ENCODE measurements at places on chromosomes 7 and 10. TPM values are rescaled to one million over a fixed set of nuclear protein-coding genes. Genes with fewer than 3 reads are reported as not detected.

GRCh38 chr10:44322137-44322536 is 62.8 kb downstream of the CXCL12 start:
- no peak overlapping the region for H3K27ac ChIP-seq
- H3K27me3 ChIP-seq = no peaks in the 10 kb centered on the region
- no peaks in the 10 kb centered on the region for H3K36me3 ChIP-seq

CCZ1B gene
- polyA plus RNA-seq = 47.1 TPM

CPA2 gene
- polyA plus RNA-seq = not detected

- H3K36me3 ChIP-seq = no peaks in the 10 kb centered on the region
- H3K27ac ChIP-seq = no peak overlapping the region
- DNase-seq = peak; percentile 14
- no peaks in the 10 kb centered on the region for H3K27me3 ChIP-seq
- H3K4me1 ChIP-seq = no peaks in the 10 kb centered on the region
- no peak overlapping the region for H3K4me3 ChIP-seq
Observed at GRCh38 chr10:53601260-53601875, 828.8 kb upstream of the MBL2 start.

- no peak overlapping the region for H3K4me3 ChIP-seq
- peaks cover 29% of the 10 kb centered on the region for H3K27me3 ChIP-seq
- no peak overlapping the region for H3K27ac ChIP-seq
- DNase-seq = peak; percentile 25
Observed at GRCh38 chr7:30971840-30972563, 8.2 kb downstream of the GHRHR start.

DGKI gene
- 1.3 TPM for polyA plus RNA-seq

DNA sequence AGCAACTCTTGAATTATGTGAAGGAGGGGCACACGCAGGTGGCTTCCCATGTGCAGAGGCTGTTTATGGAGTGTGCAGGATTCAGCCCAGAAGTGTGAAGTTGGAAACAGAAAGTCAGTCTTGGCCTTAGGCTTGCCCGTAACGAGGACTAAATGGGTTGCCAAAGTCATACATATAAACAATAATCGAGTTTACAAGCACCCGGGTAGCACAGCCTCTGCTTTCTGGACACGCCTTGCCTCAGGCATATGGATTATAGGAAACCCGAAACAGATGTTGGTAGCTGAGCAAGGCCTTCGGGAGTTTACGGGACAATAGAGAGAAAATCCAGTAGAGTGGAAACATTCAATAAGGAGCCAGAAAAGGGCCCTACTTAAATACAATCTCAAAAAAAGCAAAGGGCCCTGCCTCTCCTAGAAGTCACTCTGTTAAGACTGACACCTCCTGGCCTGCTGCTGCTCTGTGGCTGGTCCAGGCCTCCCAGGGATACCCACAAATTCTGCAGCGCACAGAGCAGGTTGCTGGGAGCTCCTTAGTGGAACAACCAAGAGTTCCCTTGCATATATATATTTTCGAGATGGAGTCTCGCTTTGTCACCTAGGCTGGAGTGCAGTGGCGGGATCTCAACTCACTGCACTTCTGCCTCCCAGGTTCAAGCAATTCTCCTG is 48.5 kb downstream of the SMKR1 start:
- H3K4me3 ChIP-seq = no peak overlapping the region
- no peaks in the 10 kb centered on the region for H3K36me3 ChIP-seq
- no peak overlapping the region for H3K27ac ChIP-seq
- DNase-seq = peak; percentile 80

DNA sequence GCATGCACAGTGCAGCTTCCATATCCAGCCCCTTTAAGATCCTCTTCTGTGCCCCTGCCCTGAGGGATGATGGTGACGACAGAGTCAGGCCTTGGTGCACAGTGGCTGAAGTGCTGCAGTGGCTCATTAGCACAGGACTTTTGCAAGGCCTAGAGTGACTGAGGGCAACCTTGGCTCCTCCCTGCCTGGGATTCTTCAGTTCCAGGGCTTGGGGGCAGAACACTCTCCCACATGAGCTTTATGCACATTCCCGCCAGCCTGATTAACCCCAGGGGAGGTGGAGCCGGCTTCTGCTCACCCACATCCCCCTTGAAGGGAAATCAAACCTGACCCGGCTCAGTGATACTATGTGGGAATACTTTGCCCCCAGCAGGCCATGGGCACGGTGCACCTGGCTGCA is 253.4 kb downstream of the GALNT17 start:
- H3K4me3 ChIP-seq = no peak overlapping the region
- no peaks in the 10 kb centered on the region for H3K4me1 ChIP-seq
- no peaks in the 10 kb centered on the region for H3K27me3 ChIP-seq
- H3K27ac ChIP-seq = no peak overlapping the region

- no peak overlapping the region for H3K4me3 ChIP-seq
- no peaks in the 10 kb centered on the region for H3K27me3 ChIP-seq
- H3K4me1 ChIP-seq = peaks cover 14% of the 10 kb centered on the region
- no peaks in the 10 kb centered on the region for H3K36me3 ChIP-seq
- DNase-seq = peak; percentile 64
- no peak overlapping the region for H3K27ac ChIP-seq
Observed at GRCh38 chr10:104735036-104735756, 94.1 kb downstream of the SORCS3 start.

GRCh38 chr7:73742753-73743641 is 4.4 kb upstream of the ABHD11 start:
- no peaks in the 10 kb centered on the region for H3K27me3 ChIP-seq
- no peak overlapping the region for H3K4me3 ChIP-seq
- no peaks in the 10 kb centered on the region for H3K36me3 ChIP-seq
- H3K27ac ChIP-seq = no peak overlapping the region

- no peaks in the 10 kb centered on the region for H3K4me1 ChIP-seq
Observed at GRCh38 chr7:45702751-45703150, 128.6 kb downstream of the ADCY1 start.

DNA sequence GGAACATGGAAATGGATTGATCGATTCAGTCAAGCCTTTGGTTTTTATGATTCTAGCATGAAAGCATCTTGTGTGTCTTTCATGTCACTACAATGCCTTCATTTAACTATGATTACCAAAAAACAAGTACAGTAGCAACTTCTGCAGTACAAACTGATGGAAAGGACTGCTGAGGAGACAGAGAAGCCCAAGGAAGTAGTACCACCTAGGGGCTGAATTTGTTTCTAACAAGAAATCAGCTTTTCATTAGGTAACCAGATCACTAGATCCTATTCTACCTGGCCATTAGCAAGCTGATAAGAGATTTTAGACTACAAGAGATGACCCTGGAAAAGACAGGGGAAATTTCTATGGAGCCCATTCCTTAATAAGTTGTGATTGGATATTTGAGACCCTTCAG is 3.2 kb upstream of the IFIT1 start:
- no peak overlapping the region for H3K4me3 ChIP-seq
- H3K4me1 ChIP-seq = peaks cover 13% of the 10 kb centered on the region
- H3K36me3 ChIP-seq = no peaks in the 10 kb centered on the region

EBF3 gene
- not detected for polyA plus RNA-seq

IRF5 gene
- 0.62 TPM for polyA plus RNA-seq

ZFYVE27 gene
- polyA plus RNA-seq = 44.3 TPM

GRCh38 chr7:51067757-51068156 is 248.9 kb downstream of the COBL start:
- peak; percentile 59 for DNase-seq
- H3K36me3 ChIP-seq = no peaks in the 10 kb centered on the region
- H3K4me1 ChIP-seq = no peaks in the 10 kb centered on the region
- peaks cover 35% of the 10 kb centered on the region for H3K27me3 ChIP-seq
- no peak overlapping the region for H3K27ac ChIP-seq

DNA sequence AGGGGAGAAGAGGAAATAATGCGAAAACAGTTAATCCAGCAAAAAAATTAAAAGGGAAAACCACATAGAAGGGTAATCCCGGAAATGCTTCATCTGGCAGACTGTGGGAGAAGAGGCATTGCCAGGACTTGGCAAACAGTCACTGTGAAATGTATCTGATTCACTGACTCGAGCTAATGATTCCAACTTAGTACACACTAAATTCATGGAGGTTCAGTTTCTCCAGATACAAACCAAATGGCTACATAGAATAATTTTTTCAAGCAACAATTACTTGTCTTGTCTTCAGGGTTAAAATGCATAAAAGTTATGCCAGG is 36.4 kb downstream of the GDI2 start:
- no peak overlapping the region for H3K4me3 ChIP-seq
- no peaks in the 10 kb centered on the region for H3K27me3 ChIP-seq
- no peak overlapping the region for H3K27ac ChIP-seq
- no peak for DNase-seq
- H3K36me3 ChIP-seq = peaks cover 13% of the 10 kb centered on the region

SLC16A9 gene
- 6.7 TPM for polyA plus RNA-seq

DNA sequence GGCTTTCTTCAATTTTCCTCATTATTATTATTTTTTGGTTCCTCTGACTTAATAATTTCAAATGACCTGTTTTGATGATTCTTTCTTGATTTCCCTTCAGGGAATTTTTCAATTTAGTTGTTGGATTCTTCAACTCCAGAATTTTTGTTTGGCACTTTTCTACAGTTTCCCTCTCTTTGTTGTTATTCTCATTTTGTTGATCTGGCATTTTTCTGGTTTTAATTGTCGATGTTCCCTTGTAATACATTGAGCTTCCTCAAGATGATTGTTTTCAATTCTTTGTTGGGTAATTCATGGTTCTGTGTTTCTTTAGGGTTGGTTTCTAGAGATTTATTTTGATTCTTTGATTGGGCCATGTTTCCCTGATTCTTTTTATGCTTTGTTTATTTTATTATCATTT is 67.8 kb upstream of the DNAJC1 start:
- DNase-seq = no peak
- H3K27ac ChIP-seq = no peak overlapping the region
- no peaks in the 10 kb centered on the region for H3K27me3 ChIP-seq

UNCX gene
- polyA plus RNA-seq = not detected

DNA sequence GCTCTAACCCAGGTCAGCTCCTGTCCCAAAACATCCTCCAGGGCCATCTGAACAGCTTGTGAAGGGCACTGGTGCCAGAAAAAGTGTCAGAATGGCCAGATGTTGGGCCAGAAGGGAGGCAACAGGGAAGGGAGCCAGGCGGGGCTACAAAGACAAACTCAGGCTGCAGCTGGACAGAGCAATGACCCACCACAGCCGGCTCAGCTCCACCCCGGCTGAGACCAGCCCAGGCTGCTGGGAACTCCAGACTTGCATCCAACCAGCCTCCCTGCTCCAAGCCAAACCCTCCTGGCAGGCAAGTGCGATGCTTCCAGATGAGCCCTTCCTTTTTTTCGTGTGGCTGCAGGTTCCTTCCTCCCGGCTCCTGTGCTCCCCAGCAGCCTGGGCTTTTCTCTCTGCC is 466.9 kb downstream of the PTPRN2 start:
- no peaks in the 10 kb centered on the region for H3K27me3 ChIP-seq
- no peak overlapping the region for H3K4me3 ChIP-seq
- no peaks in the 10 kb centered on the region for H3K4me1 ChIP-seq

Measured in SK-N-SH (cell line).